ENCODE measurements at places on chromosomes 1 and 21.

DNA sequence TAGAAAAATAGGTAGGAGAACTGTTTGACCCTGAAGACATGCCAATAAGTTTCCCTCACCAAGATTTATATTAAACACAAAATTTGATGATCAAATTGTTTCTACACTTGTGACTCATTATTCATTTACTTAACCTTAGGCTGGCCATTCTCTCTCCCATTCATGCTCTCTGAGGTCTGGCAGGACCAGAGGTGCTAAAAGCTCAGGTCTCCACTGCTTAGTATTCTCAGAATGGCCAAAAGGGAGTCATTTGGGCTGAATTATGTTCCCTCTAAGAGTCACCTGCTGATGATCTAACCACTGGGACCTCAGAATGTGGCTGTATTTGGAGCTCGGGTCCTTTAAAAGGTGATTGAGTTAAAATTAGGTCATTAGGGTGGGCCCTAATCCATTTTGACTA, 47.1 kb upstream of the ATP1B1 start:
- DNase-seq = no peak

DNA sequence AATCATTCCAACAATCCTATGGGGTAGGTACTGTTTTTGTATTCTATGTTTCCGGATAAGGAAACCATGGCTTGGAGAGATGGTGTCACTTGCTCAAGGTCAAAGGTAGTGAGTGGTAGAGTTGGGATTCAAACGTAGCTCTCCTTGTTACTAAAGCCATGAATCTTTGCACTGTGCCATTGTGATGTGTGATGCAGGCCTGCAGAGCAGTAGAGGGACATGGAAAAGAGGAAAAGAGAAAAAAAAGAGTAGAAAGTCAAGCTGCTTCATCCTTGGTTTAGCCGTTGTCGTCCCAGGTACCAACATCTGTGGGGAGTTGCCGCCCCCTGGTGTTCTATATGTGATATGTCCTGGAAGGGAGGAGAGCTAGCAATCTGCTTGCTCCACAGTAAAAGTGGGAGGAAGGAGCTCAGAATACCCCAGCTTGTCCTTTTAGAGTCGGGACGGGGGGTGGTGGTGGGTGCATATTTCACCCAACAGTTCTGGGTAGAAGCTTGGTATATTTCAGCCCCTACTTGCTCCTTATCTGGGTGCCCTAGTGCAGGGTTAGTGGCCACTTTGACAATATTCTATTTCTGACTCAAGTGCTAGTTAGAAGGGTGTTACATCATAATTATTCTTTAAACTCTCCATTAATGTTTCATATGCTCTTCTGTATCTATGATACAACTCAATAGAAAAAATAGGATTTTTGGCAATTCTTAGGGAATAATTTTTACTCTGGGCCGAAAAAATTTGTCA, 98.4 kb downstream of the EBNA1BP2 start:
- peak; percentile 86 for DNase-seq

DNA sequence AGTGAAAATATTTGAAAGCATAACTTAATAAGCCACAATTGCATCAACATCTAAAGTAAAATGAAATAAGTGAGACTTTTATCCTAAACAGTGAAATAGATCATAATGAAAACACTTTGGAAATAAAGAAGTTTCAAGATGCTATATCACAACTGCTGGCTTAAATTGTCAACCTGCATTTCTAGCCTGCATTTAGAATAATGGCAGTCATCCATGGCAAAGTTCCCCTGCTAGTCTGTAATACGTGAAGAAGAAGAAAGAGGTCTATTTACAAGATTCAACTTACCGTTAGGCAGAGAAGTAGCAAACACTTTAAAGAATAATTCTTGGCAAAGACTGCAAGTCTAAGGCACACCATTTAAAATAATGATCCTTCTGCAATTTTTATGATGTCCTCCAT, 133.6 kb downstream of the DPYD start:
- DNase-seq = no peak

- DNase-seq = no peak
Observed at GRCh38 chr1:201632364-201632952, 93.5 kb downstream of the NAV1 start.

DNA sequence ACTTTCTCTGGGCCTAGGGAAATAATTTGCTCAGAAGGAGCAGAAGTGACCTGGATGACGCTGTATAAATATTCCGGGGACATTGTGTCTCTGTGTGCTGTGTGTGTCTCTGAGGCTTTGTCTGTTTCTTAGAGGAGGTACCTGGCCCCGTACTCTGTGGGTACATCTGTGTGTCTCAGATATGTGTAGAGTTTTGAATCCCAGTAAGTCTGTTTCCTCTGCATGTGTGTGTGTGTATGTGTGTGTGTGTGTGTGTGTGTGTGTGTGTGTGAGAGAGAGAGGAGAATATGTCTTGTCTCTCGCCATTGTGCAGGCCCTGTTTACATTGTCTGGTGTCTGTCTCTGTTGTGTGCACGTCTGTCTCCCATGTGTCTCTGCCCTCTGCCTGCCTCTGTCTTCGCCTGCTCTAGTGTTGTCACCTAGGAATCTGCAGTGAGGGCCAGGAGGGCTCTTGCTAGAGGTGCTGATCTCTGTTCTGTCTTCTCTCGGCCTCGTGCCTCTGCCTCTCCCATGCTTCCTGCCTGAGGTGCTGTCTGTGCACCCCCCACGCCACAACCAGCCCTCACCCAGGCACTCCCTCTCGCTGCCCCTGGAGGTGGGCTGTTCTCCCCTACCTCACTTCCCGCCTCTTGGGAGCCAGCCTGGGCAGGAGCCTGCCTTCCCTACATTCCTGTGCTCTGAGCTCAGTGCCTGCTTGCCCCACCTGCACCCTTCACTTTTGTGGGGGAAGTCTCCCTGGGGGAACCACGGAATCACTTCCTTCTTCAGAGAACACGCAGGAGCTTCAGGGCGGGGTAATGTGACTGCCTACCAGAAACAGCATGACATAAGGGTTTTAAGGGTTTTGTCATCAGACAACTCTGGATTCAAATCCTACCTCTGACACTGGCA, 5.9 kb downstream of the MAP7D1 start:
- DNase-seq = no peak

DNA sequence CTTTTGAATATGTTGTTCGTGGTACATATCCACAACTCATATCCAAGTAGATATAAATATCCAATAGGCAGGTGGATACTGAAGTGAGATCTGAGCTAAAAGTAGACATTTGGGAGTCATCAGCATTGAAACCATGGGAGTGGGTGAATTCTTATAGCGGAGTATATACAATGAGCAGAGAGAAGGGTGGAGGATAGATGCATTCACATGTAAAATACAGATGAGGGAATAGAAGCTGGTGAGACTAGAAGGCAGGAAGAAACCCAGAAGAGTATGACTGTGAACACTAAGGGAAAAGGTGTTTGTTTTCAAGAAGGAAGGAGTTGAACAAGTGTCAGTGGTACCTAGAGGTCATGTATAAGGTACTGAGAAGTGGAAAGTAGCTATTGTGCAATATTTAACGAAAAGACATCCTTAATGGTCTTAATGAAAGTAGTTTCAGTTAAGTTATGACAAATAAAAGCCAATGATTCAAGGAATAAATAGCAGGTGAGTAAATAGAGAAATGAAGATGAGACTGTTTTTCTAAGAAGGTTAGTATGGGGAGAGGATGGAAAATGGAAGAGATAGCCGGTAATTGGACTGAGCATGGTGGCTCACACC, 181.6 kb upstream of the CACYBP start:
- no peak for DNase-seq

DNA sequence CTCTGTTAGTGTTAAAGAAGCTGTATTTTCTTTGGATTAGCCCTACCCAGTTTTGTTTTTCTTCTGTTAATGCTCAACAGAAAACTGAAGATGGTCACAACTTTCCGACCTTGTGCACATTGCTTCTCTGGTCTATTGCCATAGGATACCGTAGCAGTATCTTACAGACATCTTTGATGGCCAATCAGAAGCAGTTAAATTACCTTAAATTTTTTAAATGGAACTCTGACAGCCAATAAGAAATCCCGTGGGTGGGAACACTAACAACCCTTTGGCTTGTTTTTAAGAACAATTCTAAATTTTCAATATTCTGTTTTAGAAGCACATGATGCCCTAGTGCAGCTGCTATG, 17.2 kb downstream of the NFYC start:
- peak; percentile 84 for DNase-seq

DNA sequence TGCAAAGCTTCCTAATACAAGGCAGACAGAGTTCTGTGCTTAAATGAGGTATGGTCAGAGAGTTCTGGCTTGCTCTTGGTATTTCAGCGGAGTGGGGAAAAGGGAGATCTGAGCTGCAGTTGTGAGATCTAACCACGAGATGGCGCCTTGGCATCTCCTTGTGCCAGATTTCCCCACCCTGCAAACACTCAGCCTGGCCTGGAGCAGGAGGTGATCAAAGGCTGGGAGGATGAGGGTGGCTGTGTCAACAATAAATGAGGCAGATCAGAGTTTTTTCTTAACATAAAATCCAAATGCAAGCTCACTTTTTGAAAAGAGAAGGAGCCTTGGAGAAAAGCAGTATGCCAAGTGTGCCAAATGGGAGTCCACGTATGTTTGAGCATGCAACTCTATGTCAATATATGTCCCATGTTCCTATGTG, 4.1 kb upstream of the TFAP2E start:
- DNase-seq = peak; percentile 89

DNA sequence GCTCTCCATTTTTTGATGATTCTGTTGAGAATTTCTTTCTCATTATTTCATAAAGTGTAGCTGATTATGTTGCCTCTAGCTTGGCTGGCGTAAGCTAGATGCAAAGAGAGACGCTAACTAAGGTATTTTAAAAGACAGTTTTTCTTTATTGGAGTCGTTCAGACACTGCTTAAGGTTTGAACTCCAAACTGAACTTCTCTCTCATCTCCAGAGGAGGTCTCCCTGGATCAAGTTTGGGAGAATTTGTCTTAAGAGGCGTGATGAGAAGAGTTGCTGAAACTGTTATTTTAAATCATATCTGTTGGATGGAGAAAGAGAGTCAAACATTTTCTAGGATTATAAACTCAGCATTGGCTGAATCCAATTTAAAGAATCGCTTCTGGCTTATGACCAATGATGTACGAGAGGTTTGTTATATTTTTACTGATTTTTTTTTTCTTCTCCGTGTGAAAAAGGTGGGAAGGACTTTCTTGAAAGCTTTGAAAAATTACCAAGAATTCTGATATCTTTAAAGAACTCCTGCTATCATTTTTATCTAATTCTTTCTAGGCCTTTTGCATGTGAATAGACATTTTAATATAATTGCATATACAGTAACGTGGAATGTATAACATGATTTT, 34.0 kb downstream of the MAP3K7CL start:
- peak; percentile 61 for DNase-seq

DNA sequence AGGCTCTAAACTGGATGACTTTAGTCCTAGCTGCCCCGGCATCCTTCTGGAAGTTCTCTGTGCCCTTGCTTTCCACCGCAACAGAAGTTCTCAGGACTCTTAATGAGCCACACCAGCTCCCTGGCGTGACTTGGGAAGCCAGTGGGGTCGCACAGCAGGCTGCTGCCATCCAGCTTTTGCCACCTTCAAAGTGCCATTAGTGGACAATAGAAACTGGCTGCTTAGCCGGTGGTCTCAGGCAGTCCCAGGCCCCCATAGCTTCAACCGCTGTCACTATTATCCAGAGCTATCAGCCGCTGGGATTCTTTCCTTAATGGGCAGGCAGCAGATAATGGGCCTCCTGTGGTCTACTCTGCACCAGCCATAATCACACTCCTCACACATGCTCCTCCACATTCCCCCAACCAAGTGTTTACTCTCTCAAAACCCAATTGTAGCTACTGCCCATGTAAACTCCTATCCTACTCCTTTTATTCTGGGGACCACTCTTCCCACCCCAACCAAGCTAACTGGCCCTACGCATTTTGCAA, 37.3 kb downstream of the PLEKHA6 start:
- no peak for DNase-seq

DNA sequence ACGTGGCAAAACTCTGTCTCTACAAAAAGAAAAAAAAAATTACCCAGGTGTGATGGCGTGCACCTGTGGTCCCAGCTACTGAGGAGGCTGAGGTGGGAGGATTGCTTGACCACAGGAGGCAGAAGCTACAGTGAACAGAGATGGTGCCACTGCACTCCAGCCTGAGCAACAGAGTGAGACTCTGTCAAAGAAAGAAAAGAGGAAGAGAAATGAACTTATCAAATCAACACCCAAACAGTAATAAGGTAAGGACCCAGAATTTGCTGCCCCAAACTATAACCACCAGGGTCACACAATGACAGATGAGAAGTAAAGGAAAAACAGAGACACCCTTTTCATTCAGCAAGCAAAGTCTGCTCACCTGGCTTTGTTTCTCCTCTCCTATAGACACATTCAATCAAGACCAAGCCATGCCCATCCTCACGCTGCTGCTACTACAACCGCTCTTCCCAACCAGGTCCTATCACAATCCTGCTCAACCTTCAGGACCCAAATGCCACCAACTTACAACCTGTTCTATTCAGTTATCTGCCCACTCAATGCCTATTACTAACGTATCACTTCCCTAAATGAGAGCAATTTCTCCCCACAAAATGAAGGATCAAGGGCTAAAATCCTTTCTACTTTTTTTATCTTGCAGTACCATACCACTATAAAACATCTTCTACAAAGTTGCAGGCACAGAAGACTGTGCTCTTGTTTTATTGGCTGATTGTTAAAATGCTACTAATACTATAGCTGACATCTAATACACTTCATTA, 183.5 kb downstream of the RERE start:
- no peak for DNase-seq

DNA sequence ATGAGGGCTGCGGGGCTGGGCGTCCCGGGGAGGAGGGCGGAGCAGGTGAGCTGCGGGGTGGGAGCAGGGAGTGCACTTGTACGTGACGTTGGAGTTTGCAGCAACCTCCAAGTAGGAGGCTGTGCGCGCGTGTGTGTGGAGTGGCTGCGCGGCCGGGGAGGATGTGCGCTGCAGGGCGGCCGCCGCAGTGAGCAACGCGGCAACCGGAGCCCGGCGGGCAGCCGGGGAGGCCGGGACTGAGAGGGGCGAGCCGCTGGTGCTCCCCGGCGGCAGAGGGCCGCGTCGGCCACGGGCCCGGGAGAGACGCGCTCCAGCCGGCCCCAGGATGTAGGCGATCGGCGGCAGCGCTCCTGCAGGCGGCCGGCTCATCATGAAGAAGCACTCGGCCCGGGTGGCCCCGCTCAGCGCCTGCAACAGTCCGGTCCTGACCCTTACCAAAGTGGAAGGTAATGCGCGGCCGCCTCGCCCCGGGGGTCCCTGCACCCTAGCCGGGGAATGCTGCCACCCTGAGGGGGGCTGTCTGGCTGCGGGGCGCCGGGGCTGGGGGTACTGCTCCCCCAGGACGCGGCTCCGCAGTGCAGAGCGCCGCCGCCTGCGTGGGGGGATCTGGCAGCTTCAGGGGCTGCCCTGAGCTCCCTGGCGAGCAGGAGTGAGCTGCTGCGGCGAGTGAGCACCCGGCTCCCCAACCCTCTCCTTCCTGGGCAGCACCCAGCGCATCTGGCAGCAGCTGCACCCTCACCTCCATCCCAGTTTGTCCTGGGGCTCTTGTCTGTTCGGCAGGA, 158.9 kb upstream of the COA6 start:
- DNase-seq = no peak

DNA sequence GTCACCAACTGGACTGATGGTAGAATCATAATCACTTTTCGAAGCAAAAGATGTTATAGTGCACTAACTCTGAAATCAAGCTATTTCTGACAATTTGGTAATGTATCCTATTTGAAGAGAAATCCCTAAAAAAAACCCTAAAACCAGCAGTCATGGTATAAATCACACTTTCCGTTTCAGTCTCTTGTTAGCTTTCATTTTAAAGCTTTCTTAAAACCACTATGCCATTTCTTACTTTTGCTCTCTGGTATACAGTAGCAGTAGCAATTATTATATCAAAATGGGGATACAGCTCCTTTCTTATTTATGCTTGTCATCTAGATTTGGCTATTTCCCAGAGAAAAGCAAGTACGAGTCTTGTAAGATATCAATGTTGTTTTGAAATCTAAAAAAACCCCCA, 323.3 kb downstream of the KCTD3 start:
- no peak for DNase-seq

Measured in AG08395 (cell line).